NCI-H1048 (cell line): ENCODE measurements at places on chromosomes 6 and 20.

GRCh38 chr20:2816583-2817340 is 598 bp downstream of the TMEM239 start:
- DNase-seq = no peak

DNA sequence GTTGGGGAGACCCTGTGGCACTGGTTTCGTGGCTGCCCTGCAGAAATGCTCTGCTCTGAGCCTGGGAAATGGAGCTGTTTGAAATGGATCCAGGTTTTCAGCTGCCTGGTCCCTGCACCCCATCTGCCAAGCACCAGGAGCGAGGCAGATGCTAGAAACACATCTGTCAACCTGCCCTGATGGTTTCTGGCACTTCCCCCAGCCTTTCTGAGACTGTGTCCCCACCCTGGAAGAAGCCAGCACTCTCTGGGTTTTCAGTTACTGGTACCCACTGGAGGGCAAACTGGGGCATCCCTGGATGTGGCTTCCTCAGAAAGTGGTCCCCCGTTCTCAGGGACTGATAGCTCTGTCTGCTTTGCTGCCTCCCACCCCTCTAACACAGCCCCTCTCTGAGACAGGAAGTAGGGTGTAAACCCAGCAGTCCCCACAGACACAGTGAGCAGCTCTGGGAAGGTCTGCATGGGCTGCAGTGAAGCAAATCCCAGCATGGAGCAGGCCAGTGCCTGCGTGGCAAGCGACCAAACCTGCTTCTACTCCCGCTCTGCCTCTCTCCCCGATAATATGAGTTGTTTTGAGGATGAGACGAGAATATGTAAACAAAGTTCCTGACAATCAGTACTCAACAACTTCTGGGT is 54.2 kb upstream of the MAFB start:
- DNase-seq = no peak

DNA sequence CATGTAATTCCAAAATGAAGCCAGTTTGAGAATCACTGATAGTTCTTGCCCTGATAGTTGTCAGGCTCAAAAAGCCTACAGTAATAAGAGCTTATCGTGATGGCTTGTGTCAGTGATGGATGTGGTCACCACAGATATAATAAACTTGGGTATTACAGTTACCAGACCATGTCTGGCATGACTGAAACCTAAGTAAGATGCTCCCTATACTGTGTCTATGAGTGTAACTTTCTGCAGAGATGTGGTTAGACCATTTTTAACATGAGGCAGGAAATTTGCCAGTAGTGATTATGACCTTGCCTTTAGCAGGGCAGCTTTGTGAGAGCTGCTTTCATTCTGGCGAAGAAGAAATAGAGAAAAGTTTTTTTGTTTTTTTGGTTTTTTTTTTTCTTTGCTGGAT is 90.2 kb downstream of the ANKS1A start:
- DNase-seq = no peak

- no peak for DNase-seq
These were observed 30.8 kb upstream of the FILIP1 start for GRCh38 chr6:75524322-75524972.

GRCh38 chr6:138387577-138388368 is 10.1 kb downstream of the SMIM28 start:
- no peak for DNase-seq

DNA sequence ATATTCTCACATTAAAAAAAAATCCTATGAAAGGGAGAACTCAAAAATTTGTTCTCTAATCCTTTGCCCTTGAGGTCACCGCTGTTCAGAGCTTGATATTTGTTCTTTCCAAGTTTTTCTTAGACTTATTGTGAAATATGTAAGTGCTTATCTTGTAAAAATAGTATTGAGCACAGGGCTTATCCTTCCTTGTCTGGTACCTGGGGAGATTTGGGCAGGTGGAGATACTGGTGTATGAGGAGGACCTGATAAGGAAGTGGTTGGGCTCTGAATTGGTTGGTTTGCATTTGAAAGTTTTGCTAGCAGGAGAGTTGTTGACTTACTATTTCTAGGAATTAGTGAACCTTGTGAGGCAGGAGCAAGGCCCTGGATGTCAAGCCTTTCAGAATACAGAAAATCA is 28.9 kb upstream of the ANKEF1 start:
- DNase-seq = no peak

- no peak for DNase-seq
These were observed 15.9 kb upstream of the FYN start for GRCh38 chr6:111888928-111889695.
